ENCODE measurements at places on chromosomes 4 and X.

DNA sequence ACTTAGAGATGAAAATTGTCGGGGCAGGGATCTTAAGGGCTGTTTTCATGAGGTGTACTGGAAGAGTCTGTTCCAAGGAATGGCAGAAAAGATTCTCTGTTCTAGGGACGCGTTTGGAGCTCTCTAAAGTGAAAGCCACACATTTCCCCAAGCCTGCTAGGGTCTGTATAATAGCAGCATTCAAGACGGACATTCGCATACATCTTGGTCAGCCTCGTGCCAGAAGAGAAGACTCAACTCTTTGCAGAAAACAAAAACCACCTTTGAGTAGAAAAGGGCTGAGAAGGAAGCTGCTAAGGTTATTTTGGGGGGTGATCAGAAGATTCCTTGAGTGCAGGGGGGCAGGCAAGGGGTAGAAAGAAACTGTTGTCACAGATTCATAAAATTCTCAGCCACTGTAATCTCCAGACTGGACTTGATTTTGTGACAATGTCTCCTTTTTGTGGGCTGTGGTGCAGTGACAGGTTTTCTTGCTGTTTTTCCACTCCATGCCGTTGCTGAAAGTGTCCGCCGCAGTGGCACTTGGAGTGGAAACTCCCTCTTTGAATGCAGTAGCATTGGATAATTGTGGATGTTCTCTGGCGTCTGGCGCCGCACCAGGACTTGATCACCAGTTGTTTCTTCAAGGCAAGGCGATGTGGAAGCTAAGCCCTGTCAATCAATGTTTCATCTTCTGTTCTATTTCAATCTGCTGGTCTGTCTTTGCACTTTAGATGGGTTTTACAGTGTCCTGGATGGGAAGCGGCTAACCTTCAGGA lies 2.9 kb downstream of the GYG2 start:
- no peak for DNase-seq

DNA sequence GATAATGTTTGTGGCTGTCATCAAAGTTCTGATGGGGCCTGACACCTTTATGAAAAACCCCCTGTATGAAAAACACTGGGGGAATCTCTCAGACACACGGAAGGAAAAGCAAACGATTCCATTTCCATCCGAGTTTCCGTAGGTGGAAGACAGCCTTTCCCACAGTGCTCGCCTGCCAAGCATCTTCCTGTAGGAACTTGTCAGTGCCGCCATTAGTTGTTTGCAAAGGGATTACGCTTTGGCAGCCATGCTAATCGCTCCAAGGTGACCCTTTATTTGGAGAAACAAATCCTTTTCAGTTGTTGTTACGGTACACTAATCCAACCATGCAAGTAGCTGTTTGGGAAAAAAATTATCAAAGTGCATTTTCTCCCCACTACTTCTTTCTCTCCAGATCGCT lies 44.4 kb upstream of the STOX2 start:
- no peak for DNase-seq

GRCh38 chrX:148535639-148536038 lies 35.2 kb downstream of the AFF2 start:
- no peak for DNase-seq

GRCh38 chr4:28351826-28352225 lies 1491.2 kb downstream of the STIM2 start:
- no peak for DNase-seq

DNA sequence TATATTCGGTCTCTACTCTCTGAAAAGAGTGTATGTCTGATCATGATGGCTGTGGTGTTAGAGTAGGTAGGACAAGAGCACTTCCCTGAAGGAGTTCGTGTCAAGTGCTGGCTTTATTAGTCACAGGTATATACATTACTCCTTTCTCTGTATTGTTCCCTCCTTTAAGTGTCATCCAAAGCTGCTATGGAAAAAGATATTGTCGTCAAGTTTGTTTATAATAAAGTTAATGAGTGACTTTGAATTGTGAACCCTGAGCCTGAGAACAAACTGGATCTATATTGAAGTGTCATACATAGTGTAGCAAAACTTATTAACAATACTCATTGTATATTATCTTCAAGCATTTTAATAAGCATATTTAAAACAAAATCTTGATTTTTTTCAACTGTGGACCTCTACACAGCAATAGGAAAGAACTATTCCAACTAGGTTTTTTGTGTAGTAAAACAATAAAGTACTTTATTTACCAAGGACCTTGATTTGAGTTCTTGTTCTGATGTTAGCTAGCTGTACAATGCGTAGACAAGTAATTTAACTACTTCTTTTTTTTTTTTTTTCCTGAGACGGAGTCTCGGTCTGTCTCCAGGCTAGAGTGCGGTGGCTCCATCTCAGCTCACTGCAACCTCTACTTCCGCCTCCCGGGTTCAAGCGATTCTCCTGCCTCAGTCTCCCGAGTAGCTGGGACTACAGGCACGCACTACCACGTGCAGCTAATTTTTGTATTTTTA lies 177.7 kb downstream of the RAPGEF2 start:
- DNase-seq = no peak

- no peak for DNase-seq
Measured at GRCh38 chr4:24771241-24771640, 24.1 kb upstream of the SOD3 start.

- no peak for DNase-seq
Measured at GRCh38 chr4:56389558-56389957, 2.3 kb upstream of the AASDH start.

DNA sequence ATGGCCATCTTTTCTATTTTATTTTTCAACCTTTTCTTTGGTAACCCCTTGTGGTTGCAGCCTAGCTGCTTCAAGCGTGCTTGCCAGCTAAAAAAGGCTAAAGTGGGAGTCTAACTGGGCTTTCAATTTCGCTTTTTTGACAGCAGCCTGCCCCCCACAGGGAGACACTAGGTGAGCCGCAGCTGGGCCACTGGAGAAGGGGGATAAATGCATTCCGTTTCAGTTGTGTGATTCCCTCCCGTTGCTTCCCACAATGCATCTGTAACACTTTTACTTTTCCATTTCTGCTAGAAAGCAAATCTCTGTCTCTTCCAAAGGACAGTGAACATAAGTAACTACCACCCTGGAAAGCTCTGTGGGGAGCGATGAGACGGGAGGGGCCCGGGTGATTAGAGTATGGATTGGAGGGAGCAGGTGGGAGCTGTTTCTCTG lies 86.3 kb upstream of the RAPGEF2 start:
- DNase-seq = no peak

DNA sequence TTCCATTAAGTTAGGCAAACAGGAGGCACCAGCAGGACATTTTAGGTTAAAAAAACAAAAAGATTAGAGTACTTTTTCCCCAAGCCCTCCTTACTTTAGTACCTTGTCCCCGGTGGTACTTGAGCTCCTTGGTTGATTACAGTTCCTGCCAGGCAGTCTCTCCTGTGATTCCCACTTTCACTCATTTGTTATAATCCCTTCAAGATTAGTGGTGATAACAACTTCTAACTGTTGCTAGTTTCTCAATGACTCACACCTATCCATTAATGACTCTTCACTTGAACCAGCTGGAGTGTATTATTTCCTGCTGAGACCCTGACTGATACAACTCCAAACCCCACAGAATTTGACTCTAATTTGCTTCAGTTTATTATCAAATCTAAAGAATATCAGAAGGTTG lies 765.0 kb upstream of the DIAPH2 start:
- DNase-seq = no peak

GRCh38 chr4:8912506-8912905 lies 40.9 kb upstream of the HMX1 start:
- DNase-seq = no peak

DNA sequence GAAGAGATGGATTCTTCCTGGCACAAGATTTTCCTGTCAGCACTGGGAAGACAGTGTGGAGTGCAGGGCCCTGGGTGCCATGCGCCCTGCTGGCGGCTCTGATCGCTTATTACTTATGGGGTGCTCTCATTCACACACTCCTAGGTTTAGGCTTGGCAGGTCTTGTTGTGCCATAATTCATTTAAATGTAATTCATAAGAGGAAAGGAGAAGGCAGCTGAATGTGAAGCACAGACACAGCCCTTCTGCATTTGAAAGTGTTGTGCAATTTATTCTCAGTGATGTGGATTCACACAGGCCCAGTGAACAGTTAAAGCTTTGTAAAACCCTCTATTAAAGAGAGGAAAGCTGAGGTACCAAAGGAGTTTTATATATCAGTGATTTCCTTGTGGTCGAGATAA lies 249.7 kb downstream of the C4orf33 start:
- DNase-seq = no peak

DNA sequence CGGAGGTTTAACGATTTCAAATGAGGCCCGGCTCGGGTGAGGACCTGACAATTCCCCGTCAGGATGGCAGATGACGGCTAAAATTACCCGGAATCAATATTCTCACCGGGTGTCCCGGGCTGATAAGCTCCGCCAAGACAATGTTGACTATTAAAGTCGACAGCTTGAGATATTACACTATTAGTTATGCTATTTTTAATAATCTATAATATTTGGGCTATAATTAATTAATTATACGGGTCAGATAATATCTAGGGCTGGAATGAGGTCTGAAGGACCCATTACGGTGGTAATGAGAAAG lies 9.4 kb upstream of the NKX1-1 start:
- no peak for DNase-seq

GRCh38 chr4:144817081-144817480 lies 171.1 kb downstream of the HHIP start:
- no peak for DNase-seq

All from keratinocyte (primary cell).